ENCODE measurements at places on chromosomes 7 and 10.
A peak's percentile ranks its signal among the peaks of the same experiment; 100 is the strongest.

GRCh38 chr7:2440608-2441245 is 35.5 kb downstream of the GRIFIN start:
- DNase-seq = no peak

DNA sequence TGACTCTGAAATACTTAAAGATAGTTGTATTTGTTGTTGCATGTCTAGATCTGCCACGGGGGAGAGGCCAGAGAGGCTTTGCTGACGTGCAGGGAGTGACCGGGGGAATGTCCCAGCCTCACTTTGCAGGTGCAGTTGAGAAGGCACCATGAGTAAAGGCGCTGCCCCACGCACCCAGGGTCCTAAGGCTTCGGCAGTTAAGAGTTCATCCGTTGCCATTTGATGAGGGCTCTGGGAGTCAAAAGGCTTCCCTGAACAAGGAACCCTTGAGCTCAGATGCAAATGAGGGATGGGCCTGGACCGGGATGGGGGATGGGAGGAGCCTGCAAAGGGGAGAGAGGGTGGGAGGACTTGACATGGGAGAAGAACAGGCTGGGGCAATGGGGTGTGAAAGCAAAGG is 20.4 kb downstream of the PPP2R2D start:
- DNase-seq = no peak

DNA sequence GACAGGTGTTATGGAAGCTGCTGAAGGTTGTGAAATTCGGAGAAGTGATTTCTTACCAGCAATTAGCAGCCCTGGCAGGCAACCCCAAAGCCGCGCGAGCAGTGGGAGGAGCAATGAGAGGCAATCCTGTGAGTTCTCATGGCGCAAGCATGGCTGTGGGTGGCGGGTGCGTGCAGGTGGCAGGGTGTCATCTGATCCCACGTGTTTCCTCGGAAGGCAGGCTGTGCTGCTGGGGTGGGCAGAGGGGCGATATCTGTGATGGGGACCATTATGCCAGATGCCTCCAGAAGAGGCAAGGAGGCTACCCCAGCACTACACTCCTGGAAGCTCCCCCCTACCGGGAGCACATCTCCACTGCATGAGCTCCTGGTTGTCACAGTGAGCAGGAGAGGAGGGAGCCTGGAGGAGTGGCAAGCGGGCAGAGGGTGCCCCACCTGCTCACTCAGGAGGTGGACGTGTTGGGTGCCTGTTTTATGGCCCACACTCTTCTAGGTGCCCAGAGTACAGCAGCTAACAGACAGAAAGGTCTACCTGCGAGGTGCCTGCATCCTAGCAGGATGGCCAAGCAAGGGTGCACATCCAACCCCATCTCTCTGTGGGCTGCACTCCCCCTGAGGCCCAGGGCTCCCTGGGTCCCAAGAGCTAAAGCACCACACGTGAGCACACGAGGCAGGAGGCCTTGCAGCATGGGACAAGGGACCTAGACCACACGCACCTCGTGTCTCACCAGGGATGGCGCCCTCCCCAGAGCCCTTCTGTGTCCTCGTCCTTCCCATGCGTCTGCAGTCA is 204.7 kb downstream of the EBF3 start:
- no peak for DNase-seq

DNA sequence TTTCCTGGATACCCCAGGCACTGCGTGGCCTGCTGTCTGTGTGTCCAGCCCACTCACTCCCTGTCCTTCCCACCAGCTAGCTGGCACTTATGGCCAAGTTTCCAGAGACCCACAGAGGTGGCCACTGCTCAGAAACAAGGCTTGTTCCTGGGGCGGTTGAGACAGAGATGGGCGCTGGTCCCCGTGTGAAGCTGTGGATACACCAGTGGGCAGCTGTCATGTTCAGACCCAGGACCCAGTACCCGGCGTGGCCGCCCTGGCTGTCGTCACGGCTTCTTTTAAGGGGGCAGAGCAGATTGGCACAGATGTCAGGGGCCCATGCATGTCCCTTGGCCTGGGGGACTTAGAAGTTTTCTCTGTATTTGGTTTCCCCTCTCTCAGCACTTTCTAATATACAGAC is 36.3 kb downstream of the FOXL3 start:
- DNase-seq = no peak

- no peak for DNase-seq
These were observed 290.1 kb upstream of the KCND2 start for GRCh38 chr7:119982884-119983283.

- no peak for DNase-seq
These were observed 358.1 kb upstream of the ZNF32 start for GRCh38 chr10:44006771-44007170.

GRCh38 chr7:97298561-97298960 is 181.1 kb downstream of the SDHAF3 start:
- DNase-seq = no peak

DNA sequence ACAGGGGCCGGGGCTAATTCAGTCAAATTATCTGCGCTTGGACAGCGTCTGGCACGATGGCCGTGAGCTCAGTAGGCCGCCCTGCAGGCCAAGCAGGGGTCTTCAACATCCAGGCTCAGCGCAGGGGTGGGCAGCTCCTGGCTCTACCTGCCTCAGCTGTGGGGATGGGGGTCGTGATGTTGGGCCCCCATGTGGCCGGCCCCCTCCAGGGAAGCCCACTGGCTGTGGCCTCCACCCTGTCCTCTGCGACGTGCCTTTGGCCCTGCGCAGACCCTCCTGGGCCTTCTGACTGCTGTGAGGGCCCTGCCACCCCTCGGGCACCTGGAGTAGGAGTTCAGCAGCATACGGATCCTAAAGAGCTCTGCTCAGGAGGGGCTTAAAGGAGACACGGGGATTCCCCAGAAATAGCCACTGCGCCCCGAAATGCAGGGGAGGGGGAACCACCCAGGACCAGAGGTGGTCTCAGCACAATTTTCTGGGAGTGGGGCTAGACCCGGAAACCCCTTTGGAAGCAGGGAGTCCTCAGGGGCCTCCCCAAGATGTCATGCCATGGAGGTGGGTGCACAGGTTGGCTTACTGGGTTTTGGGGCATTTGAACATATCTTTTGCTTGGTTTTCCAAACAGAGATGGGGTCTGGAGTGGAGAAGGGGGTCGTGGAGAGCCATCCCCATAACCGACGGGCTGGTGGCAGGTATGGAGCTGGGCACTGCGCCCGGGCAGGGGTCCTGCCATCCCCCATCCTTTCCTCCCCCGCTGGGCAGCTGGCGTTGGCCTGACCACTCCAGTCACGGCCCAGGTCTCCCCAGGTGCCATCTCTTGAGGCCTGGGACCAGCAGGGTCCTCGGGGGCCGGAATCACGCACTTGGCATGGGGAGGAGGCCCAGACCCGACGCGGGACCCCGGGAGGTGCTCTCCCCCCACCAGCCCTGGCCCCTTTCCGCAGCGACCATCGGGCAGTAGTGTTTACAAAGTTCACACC is 4.0 kb upstream of the ADAP1 start:
- DNase-seq = no peak

GRCh38 chr10:88090568-88091214 is 227.3 kb downstream of the PTEN start:
- DNase-seq = peak; percentile 42

DNA sequence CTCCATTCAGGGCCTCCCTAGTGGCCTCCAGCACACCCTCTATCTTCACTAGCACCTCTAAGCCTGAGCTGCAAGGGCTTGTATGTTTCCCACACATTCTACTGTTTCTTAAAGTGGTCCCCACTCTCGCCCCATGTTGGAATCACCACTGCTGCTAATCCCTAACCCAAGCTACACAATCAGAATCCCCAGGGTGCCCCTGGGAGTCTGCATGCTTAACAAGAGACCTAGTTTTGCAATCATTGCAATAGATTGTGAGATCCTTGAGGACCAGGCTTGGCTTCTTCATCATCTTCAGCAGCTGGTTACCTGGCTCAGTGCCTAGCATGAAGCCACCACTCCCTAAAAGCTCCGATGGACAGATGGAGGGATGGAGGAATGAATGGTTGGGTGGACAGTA is 113.9 kb downstream of the MYOF start:
- DNase-seq = no peak

GRCh38 chr10:79979310-79979975 is 30.5 kb upstream of the SFTPD start:
- no peak for DNase-seq

DNA sequence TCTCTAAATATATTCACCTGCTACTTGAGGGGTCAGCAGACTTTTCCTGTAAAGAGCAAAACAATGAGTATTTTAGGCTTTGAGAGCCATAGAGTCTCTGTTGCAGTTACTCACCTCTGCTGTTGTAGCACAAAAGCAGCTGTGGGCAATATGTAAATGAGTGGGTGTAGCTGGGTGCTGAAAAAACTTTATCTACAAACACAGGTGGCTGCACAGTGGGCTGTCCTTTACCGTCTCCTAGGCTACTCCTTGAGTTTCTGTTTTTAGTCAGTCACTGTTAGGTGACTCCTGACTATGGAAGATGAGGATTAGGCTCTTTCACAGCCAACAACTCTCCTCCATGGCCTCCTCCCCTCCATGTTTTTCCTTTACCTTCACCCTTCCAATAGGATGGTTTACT is 286.1 kb upstream of the C7orf33 start:
- peak; percentile 81 for DNase-seq

GRCh38 chr7:1204460-1205140 is 28.1 kb upstream of the UNCX start:
- DNase-seq = no peak

GRCh38 chr7:45626441-45627430 is 52.6 kb downstream of the ADCY1 start:
- no peak for DNase-seq

DNA sequence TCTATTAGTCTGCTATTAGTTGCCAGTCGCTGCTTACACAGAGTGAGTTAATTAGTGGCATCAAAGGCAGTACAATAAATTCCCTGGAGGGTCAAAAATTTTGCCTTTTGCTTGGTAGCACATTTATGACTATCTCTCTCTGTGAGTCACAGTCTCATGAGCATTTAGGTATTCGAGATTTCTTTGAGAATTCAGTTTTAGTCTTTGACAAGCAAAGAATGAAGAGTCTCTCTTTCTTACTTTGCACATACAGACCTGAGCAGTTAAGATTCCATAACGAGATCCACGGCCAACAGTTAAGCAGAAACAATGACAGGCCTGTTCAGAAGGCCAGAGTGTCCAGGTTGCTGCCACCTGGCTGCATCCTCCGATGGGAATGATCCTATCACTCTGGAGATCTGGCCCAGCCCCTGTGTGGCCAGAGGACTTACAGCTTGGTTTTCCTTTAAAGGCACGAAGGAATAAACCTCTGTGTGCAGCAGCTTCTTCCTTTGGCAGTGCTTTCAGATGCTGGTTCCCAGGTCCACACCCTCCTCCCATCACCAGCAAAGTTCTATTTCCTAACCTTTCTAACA is 80.6 kb downstream of the GLI3 start:
- DNase-seq = no peak

DNA sequence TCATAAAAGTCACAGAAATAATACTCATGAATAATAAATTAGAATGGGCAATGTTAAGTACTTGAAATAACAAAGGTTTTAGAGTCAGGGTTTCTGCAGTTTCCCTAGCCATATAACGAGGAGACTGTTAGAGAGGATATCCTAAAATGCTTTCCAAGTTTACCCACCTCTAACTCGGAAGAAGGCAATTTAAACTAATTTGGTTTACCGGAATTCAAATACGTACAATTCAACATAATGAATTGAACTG is 351 bp upstream of the RPS24 start:
- no peak for DNase-seq

GRCh38 chr7:128703609-128704241 is 31.6 kb downstream of the GARIN1A start:
- DNase-seq = no peak

DNA sequence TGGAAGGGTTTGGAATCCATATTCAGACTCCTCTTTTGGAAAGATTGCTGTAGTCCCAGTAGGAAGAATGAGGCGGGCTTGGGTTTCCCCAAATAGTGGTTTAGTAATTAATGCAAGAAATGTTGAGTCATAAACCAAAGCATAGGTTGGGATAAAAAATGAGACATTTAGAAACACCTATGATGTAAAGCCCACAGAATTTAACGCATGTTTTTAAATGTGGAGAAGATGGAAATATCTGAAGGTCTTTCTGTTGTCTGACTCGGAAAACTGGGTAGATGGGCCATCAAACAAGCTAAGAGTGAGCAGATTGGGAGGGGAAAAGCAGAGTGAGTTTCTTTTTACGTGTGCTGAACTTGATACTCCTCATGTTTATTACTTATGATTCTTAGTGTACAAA is 62.2 kb downstream of the LANCL2 start:
- no peak for DNase-seq

DNA sequence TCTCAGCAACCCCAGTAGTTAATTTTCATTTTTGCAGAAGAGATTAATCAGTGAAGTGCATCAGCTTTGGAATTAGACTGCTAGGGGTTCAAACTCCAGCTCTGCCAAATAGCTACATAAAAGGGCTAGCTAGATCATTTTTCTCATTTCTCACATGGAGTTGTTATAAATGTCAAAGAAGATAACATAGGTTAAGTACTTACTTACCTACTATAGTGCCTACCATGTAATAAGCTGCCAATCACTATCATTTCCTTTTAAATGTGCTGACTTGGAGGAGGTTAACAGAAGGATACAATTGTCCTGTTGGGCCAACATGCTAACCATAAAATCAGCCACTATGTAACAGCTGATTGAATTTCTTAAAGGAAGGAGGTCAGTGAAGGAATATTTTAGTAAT is 40.7 kb downstream of the KDM7A start:
- DNase-seq = no peak

- no peak for DNase-seq
These were observed 1111.4 kb downstream of the SORCS1 start for GRCh38 chr10:106053061-106053460.

DNA sequence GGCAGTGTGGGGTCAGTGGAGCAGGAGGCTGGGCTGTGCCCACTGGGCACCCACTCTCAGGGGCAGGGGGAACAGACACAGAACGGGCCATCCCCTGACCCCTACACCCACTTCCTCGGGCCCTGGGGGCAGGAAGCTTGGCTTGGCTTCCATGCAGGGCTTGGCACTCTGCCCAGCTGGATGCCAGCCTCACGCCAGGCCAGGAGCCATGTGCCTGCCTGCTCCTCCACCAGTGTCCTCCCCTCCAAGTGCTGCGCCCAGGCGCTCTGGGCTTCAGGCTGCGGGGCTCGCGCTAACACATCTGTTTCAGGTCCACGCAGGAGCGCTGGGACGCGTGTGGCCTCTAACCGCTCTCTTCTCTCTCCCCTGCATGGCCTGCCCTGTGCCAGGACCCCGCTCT is 12.7 kb downstream of the LDB3 start:
- peak; percentile 34 for DNase-seq

- peak; percentile 39 for DNase-seq
These were observed at the start of gene EPHA1 for GRCh38 chr7:143408686-143409561. Gene EPHA1 (minus strand): TSS chr7:143408856. CDS start chr7:143408805, 51 bp downstream.

GRCh38 chr10:30786906-30787305 is 157.4 kb upstream of the LYZL2 start:
- DNase-seq = no peak

GRCh38 chr10:22246680-22247391 is 29.0 kb upstream of the EBLN1 start:
- peak; percentile 31 for DNase-seq

DNA sequence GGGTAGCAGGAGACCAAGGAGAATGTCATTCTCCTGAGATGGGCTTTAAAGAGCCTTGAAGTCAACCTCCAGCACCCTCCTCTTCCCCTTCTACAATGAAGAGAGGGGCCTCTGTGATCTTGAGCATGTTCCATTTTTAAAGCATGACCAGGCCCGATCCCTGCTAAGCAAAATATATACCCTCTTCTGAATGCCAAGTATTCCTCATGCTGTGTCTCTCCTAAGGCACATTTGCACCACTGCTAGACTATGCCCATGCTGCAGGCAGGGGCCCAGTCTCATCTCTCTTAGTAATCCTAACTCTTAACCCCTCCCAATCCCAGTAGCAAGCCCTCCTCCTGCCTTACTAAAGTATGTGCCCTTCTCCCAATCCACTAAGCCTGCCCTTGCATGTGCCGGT is 18.4 kb downstream of the SORBS1 start:
- no peak for DNase-seq

Measured in hematopoietic multipotent progenitor cell treated with erythropoietin and hydrocortisone succinate and interleukin-3 and kit ligand, for 6 days (in vitro differentiated cells).